HS-27A (cell line): ENCODE measurements at places on chromosomes 4 and X.

GRCh38 chr4:95267081-95267480 is 281.7 kb downstream of the UNC5C start:
- peak; percentile 27 for DNase-seq

GRCh38 chr4:16122784-16123183 is 39.0 kb upstream of the PROM1 start:
- DNase-seq: no peak

DNA sequence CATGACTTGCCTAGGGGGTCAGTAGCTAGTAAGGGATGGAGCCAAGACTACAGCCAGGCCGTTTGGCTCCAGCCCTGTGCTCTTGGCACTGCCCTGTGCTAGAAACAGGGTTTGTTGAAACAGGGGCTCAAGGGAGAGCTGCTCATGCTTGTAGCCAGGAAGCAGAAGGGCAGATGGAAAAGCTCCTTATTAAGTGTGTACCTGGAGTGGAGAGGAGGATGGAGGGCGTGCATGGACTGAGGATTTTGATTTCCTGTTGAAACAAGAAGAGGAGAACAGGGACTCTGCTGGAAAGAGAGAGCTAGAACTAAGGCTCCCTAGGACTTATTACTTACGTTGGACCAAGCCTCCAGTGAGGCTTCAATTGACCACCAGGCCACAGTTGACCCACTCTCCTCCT is 363.0 kb downstream of the MID1IP1 start:
- DNase-seq: no peak

GRCh38 chr4:89338206-89338605 is 30.6 kb upstream of the GPRIN3 start:
- DNase-seq: no peak

DNA sequence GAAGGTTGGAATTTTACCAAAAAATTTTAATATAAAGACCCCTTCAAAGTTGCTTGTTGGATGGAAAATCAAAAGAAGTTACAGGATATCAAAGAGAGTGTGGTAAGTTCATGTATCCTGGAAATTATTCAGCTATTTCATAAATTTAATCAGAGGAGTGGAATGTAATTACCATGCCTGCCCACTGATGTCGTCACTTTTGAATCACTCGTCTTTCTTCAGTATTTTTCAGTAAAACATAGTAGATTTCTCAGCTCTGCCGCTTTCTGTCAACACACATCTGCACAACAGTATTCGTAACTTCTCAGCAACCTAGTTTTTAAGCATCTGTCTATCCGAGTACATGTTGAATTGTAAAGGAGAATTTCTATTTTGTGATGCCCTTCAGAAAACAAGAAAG is 2163.0 kb upstream of the AGA start:
- DNase-seq: no peak

- DNase-seq: no peak
These were observed 1.4 kb upstream of the GPR173 start for GRCh38 chrX:53047228-53047627.

- DNase-seq: no peak
These were observed 1.1 kb upstream of the CHST7 start for GRCh38 chrX:46572340-46572936.

GRCh38 chr4:13947921-13948320 is 320.4 kb upstream of the BOD1L1 start:
- no peak for DNase-seq

- DNase-seq: no peak
These were observed 521.9 kb downstream of the FAT4 start for GRCh38 chr4:125836597-125837195.

DNA sequence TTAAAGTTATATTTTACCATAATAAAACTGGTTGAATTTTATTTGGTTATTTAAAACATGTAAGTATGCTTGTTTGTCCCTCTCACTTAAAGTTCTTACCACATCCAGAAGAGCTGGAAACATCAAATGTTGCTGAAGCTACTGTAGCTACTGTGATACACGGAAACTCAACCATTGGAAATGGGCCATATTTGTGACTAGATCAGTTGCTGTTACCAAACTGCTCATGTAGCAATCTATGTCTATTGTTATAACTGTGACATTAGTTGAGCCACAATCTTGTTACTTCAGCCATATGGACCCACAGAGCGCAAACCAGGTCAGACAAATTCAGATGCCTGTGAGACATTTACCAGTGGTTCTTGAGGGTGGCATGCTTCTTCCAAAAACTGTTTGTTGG is 41.6 kb downstream of the NDNF start:
- no peak for DNase-seq
